ENCODE measurements at places on chromosomes 1 and 21.

DNA sequence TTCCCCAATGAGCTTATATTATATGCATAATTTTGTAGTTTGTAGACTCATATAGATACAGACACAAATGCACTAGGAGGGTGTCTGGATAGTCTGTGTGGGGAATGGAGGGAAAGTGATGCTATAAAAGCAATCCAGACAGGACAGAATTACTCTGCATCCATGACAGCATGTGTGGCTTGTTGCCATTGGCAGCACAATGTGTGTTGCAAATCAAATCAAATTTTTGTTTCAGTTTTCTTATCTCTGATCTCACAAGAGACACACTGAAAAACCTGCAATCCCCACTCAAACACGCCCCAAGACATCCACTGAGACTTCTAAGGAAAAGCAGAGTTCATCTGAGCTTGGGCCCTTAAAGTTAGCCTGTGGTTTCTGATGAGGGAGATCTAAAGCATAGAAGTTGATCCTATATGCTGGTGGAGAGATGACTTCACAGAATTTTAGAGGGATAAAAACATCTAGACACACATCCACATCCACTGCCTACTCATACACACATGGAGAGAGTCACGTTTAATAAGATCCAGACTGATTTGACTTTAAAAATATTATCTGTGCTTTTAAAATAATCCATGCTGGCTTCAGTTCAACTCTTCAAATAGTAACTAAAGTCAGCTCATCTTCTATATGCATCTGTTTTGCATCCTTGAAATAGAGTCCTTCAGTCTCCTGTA lies 313.0 kb upstream of the PLXNA2 start:
- no peak for DNase-seq

DNA sequence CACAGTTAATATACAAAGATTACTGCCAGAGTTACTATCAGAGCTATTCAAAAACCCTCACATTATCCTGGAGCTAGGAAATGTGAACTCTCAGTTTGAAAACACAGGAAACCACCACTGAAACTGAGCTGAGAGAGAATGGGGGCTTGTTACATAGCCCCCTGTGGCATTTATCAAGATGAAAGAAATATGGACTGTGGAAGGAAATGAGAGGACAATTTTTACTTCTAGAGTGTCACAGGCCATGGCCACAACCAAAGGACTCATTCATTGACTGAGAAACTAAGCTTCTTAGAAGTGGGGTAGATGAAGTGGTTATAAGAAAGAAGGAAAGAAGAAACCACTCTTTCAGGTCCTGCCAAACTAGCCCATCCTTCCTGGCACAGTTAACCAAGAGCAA lies 25.3 kb downstream of the DSTYK start:
- no peak for DNase-seq

DNA sequence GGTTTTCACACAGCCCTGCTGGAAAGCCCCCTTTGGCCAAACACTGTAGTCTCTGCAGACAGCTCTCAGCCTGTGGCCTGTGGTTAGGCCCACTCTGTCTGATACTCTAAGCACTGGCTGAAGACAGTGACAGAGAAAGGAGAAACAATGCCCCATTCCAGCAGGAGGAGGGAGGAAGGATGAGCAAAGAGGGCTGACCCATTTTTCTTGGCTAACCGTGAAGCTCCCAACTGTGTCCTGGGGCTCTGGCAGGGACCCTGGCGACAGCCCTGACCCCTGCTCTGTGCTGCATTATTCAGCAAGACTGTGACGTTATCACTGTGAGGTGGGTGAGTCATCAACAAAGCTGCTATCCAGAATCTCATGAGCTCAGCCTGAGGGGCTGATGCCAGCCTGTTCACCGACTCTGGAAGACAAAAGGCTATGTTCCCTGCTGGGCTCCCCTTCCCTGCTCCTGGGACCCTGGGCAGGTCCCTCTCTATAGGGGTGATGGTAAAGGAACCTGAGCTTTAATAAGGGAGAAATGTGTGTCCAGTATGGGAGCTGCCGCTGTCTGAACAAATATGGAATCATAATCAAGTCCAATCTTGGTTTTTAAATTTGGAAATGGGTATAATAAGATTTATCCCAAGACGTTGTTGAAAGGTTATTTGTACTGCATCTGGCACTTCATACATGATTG lies 107.0 kb downstream of the RHOU start:
- no peak for DNase-seq

DNA sequence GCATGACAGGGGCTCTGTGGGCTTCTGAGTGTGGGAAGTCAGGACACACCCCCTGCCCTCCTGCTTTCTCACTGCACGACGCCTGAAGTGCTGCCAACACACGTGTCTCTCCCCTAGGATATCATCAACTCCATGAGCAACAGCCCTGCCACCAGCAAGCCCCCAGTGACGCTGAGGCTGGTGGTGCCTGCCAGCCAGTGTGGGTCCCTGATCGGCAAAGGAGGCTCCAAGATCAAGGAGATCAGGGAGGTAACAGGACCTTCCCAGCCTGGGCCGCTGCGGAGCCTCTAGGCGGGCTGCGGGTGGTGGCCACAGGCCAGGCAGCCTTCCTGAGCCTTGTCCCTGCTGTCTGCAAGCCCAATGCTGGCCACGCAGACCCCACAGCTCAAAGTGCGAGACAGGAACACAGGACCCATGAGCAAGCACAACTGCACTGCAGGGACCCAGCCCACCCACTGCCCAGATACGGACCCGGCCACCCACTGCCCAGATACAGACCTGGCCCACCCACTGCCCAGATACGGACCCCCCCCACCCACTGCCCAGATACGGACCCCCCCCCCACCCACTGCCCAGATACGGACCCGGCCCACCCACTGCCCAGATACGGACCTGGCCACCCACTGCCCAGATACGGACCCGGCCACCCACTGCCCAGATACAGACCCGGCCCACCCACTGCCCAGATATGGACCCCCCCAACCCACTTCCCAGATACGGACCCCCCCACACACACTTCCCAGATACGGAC lies 72.2 kb upstream of the COL6A1 start:
- DNase-seq = no peak

DNA sequence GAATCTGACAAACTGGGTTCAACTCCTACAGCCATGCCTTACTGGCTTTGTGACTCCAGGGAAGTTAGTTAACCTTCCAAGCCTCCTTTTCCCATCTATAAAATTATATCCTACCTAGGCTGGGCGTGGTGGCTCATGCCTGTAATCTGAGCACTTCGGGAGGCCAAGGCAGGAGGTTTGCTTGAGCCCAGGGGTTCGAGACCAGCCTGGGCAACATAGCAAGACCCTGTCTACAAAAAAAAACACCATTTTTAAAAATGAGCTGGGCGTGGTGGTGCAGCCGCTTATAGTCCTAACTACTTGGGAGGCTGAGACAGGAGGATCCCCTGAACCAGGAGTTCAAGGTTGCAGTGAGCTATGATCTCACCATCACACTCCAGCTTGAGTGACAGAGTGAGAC lies 15.1 kb downstream of the CELF3 start:
- no peak for DNase-seq

- no peak for DNase-seq
Measured at GRCh38 chr1:222555992-222556615, 8.2 kb upstream of the HHIPL2 start.

GRCh38 chr1:232568331-232568852 lies 61.5 kb downstream of the SIPA1L2 start:
- DNase-seq = no peak

- DNase-seq = no peak
Measured at GRCh38 chr1:233233508-233234040, 62.0 kb downstream of the PCNX2 start.

DNA sequence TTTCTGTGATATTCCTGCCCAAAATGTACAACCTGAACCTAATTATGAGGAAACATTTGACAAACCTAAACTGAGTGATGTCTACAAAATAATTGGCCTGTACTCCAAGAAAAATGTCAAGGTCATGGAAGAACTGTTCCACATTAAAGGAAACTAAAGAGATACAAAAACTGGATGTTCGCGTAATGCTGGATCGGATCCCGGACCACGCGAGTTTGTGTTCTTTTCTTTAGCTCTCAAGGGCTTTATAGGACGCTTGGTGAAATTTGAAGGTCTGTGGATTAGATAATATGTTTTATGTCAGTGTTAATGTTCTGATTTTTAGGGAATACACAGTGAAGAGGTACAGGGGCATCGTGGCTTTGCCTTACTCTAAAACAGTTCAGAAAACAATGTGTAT lies 400.5 kb downstream of the CAMTA1 start:
- no peak for DNase-seq

DNA sequence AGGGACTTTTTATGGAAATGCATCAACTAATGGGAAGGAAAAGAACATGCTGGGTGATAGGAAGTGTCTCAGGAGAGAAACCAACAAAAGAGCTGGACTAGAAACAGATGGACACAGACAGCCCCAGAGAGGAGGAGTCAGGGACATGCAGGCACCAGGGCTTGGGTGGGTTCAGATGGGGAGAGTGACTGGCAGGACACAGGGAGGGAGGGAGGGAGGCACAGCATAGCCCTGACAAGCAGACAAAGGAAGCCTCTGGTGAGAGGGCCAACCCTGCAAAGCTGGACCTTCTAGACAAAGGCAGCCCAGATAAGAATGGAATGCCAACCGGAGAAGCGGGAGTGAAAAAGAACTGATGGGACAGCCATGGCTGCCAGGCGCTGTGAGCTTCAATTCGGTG lies 568.8 kb downstream of the AJAP1 start:
- DNase-seq = no peak

DNA sequence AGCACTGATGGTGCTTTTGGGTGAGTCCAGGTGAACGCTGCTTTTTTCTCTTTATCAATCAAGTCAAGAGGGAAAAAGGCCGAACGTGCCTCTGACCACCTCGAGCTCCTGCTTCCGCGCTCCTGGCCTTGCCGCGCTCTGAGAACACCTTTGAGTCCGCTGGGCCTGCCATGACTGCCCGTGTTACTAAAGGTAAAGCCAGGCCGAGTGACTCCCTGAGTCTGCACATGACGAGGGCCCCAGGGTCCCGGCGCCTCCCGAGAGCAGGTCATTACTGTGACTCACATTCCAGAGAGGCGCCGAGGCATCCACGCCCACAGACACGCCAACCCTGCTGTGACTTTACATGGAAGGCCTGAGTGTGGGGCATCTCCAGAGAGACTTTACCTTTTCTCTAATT lies 11.1 kb downstream of the POFUT2 start:
- no peak for DNase-seq

DNA sequence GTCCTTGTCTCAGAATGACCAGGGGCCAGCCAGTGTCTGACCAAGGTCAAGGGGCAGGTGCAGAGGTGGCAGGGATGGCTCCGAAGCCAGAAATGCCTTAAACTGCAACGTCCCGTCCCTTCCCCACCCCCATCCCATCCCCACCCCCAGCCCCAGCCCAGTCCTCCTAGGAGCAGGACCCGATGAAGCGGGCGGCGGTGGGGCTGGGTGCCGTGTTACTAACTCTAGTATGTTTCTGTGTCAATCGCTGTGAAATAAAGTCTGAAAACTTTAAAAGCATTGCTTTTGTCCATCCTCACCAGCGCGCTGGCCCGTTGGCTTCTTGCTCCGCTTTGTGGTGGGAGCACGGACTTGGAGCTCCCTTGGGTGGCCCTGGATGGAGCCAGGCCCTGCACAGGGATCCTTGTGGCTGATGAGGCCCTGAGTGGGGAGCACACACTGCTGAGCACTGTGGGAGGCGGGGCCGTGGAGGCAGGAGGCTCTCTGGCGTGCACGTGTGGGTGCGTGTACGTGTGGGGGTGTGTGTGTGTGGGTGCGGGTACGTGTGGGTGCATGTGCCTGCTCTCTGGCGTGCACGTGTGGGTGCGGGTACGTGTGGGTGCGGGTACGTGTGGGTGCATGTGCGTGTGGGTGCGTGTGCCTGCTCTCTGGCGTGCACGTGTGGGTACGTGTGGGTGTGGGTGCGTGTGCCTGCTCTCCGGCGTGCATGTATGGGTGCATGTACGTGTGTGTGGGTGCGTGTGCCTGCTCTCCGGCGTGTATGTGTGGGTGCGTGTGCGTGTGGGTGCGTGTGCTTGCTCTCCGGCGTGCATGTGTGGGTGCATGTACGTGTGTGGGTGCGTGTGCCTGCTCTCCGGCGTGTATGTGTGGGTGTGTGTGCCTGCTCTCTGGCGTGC lies 18.0 kb downstream of the RNF223 start:
- no peak for DNase-seq

GRCh38 chr1:219099307-219099706 lies 74.4 kb upstream of the LYPLAL1 start:
- no peak for DNase-seq

DNA sequence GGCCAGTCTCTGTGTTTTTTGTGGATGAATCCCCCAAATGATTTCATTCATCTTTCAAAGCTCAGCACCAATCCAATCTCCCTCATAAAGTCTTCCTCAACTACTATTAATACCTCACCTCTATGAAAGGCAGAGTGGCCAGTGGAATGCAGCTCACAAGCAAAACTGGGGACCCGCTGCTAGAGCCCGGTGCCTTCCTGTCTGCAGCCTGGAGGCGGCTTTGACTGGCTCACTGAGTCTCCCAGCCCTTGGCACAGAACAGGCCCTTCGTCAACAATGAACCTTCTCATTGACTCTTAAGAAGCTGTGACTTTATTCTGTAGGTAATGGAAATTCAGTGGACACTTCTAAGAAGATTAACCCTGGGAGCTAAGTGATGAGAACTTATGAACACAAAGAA lies 86.8 kb upstream of the RAB4A start:
- no peak for DNase-seq

DNA sequence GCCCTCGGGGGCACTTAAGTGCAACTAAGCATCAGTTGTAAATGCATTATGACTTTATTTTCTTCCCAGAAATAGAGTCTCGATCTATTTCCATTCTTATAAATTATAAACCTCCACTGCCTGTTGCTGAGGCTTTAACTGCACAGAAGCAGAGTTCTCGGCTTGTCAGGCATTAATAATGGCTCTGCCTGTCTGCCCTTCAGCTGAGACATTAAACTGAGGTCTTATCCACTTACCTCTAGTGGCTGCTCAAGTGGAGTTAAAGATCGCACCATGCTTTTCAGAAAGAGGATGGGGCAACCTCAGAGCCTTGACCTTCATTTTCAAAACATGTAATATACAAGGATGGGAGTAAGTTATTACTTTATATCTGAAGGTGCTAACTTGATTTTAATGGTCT lies 597.6 kb upstream of the PRMT6 start:
- DNase-seq = no peak

GRCh38 chr1:156662005-156662799 lies 15.0 kb downstream of the NES start:
- no peak for DNase-seq

- no peak for DNase-seq
Measured at GRCh38 chr21:32226444-32226843, 52.4 kb downstream of the MIS18A start.

GRCh38 chr1:38476111-38476849 lies 383.3 kb downstream of the RRAGC start:
- DNase-seq = no peak

GRCh38 chr1:19458815-19459417 lies 26.4 kb downstream of the CAPZB start:
- DNase-seq = no peak

DNA sequence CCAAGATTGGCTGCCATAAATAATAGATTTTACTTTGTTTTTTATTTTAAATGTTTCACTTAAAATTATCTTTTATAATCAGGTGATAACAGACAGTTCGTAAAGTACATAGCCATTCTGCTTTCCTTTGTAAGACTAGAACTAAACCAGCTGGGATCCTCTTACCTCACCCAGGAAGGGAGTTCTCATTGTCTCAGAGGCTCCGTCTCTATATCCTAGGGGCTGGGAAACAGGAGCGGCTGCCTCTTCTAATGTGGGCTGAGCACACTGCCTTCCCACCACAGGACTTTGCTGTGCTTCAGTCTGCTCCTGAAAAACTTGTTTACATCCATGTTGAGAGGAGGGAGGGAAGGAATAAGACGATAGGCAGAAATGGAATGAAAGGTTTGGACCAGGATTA lies 45.6 kb upstream of the PGD start:
- DNase-seq = no peak

GRCh38 chr1:218351391-218352074 lies 6.4 kb downstream of the TGFB2 start:
- DNase-seq = peak; percentile 27

Data from activated naive CD4-positive, alpha-beta T cell treated with anti-CD3 and anti-CD28 coated beads, Interleukin-2, amount 10 ng/mL, durations not matched to agents 7 days and 5 days (primary cell).